ENCODE measurements at places on chromosomes 1 and 21.

- DNase-seq, result no peak
Observed at GRCh38 chr21:17542371-17543011, 29.6 kb downstream of the CXADR start.

DNA sequence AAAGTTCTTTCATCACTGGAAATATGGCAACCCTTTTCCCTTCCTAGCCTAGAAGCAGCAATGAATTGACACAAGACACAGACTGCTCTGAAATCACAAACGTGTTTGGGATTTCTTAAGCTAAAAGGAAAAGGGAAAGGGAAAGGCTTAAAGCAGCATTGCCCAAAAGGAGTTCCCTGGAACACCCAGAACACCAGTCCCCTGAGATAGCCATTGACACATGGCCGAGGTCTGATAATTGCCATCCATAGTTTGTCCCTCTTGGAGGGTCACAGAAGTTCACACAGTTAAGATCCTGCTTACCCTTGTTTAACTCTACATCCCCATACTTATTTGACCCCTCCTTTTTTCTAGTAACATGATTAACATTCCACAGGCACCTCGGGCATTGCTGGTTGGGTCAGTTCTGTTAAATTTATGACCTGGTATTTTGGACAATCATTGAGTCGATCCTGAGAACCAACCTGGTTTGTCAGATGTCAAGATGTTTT lies 72.9 kb downstream of the ZNF281 start:
- no peak for DNase-seq

GRCh38 chr1:9164532-9164900 lies 35.6 kb upstream of the GPR157 start:
- DNase-seq, result no peak

GRCh38 chr21:46509741-46510502 lies 51.2 kb downstream of the DIP2A start:
- DNase-seq, result no peak

DNA sequence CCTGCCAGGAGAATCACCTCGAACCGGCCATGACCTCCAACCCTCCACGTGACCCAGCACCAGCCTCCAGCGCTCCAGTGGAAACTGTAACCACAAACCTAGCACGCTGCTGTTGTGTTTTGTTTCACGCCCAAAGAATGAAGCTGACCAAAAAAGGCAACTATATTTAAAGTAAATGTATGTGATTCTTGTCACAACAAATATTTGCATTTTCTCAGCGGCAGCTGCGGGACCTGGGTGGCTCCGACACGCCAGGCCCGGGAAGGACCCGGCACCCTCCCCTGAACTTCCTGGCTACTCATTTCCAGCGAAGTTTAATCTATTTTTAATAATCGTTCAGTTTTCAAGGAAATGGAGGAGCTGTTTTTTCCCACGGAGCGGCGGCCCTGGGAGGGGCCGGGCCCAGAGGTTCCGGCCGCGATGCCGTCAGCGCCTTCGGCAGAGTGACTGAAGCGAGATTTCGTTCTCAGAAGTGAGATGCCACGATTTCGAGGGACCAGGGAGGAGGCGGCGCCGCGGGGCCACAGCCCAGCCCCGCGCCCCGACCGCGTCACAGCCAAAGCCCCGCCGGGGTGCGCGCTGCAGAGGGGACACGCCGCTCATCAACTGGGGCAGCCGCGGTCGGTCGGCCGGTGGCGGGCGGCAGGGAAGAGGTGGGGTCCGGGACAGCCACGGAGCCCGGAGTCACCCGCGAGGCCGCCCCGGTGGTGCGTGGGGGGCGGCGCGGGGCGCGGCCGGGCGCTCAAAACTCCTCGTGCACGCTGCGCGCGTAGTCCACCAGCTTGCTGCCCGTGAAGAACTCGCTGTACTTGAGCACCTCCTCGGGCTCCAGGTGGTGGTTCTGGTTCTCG lies 3.0 kb upstream of the TNFRSF4 start:
- no peak for DNase-seq

- peak; percentile 59 for DNase-seq
Observed at GRCh38 chr1:36178471-36179219, 22.7 kb downstream of the MAP7D1 start.

DNA sequence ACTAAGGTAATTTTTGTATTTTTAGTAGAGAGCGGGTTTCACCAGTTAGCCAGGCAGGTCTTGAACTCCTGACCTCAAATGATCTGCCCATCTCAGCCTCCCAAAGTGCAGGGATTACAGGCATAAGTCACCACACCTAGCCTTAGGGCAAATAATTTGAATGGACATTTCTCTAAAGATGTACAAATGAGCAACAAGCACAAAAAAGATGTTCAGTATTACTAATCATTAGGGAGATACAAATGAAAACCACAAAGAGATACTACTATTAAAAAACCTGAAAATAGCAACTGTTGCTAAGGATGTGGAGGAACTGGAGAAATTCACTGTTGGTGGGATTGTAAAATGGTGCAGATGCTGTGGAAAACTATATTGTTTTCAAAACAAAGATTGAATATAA lies 79.1 kb downstream of the GABPA start:
- DNase-seq, result no peak

GRCh38 chr21:28822486-28823335 lies 170.0 kb downstream of the LTN1 start:
- no peak for DNase-seq

DNA sequence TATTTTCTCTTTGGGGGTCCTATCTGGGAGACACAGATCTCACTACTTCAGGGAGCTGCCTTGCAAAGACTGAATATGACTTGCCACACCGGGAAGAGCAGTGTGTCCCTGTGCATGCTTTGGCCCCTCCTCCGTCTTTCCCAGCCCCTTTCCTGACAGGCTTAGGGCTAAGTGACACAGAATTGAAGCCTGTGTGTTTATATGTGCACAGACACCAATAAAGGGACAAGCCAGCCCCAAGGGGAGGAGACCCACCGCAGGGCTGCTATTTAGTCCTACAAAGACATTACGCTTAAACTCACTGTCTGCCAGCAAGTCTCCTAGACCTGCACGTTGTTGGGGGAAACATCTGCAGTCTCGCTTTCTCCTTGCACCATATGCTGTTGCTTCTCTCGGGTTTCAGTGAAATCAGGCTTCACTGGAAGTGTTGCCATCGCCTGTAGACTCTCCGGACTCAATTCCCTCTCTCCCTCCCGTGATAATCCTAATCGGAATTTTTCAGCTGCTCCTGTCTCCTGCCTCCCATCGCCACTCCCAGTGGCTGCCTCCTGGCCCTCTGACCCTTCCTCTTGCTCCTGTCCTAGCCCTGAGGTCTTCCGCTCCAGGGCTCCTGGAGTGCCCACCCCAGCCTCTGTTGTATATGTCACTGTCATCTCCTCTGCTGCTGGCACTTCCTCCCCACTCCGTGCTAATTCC lies 58.5 kb upstream of the LRRC53 start:
- DNase-seq, result peak; percentile 72

DNA sequence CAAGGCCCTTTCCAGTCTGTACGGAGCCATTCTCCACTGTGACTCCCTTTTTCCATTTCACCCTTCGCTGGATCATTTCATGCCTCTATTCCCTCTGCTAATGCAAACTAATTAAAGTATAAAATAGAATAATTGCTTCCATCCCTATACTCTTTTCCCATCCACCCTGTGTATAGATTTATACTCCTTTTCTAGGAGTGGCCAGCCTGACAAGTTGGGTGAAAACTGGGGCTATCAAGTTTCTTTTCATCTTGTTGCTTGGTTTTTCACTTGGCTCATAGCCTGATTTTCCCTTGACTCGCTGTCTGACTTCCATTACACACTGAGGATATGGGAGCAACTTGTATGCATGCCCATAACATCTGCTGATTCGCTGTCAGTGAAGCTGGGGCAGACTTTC lies 107.0 kb downstream of the PLXNA2 start:
- no peak for DNase-seq

DNA sequence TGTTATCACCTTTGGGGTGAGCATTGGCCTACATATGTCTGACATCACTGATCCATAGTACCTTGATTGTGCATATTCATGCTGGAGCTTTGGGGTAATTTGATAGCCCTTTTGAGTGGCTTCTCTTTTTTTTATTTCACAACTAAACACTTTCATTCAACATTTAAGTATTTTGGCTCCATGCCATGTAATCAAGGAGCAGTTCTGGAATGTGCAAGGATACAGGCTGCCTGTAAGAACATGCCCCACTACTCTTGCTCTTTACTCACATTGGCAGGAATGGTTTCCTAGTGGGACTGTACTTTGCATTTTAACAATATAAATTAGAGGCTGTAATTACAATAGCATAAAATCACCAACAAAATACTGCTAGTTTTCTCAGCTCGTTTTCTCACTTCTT lies 300.7 kb upstream of the SPAG17 start:
- no peak for DNase-seq
